ENCODE measurements at places on chromosomes 4 and X. TPM values are rescaled to one million over a fixed set of nuclear protein-coding genes. Genes with fewer than 3 reads are reported as not detected.
A peak's percentile ranks its signal among the peaks of the same experiment; 100 is the strongest.

DNA sequence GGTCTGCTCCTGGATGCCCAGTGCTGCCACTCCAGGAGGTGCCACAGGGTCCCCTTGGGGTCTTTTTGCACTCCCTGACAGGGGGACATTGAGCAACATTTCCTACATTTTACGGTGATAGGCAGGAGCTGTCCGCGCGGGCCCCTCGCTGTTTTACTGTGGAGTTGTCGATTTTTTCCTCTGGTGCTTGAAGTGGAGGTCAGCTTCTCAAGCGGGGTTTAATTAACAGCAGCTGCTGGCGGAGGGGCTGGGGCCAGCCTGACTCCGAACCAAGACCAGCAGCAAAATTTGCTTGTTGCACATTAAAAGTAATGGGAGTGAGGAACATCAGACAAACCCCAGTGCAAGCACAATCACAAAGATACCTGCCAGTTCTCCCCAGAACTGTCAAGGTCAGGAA is 13.2 kb upstream of the SH3TC1 start:
- no peaks in the 10 kb centered on the region for H3K27me3 ChIP-seq
- peak overlapping the region; percentile 89 for H3K27ac ChIP-seq
- peaks cover 64% of the 10 kb centered on the region for H3K4me1 ChIP-seq
- no peak for DNase-seq

Gene RBMXL3
- total RNA-seq = not detected

Gene NDUFC1
- 92.9 TPM for total RNA-seq

Gene SLC7A11
- 13.3 TPM for total RNA-seq

DNA sequence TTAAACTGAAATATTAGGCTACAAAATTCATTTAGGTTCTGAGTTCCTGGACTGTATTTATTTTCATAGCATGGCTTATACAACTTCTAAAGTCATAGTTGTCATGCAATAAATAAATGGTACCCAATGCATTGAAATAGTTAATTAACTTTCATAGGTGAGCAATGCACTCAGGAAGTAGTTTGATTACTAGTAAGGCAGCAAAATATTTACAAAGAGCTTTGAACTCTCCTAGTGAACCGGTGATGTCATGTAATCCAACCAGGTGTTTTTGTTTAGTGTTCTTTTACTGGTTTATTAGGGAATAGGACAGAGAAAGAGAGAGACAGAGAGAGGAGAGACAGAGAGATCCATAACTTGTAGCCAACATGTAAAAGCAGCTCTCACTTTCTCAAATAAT is 228.6 kb upstream of the CTSO start:
- H3K27ac ChIP-seq = no peak overlapping the region
- DNase-seq = no peak
- H3K36me3 ChIP-seq = no peaks in the 10 kb centered on the region
- no peaks in the 10 kb centered on the region for H3K4me1 ChIP-seq
- no peak overlapping the region for H3K4me3 ChIP-seq
- no peaks in the 10 kb centered on the region for H3K27me3 ChIP-seq

Gene CPE
- 15.5 TPM for total RNA-seq

All from PC-3 (cell line).